Posterior cingulate gyrus (tissue), 11 donors: ENCODE measurements at places on chromosomes 1 and 21.

- no peak for DNase-seq
These were observed 31.9 kb downstream of the MTARC1 start for GRCh38 chr1:220818421-220819173.

DNA sequence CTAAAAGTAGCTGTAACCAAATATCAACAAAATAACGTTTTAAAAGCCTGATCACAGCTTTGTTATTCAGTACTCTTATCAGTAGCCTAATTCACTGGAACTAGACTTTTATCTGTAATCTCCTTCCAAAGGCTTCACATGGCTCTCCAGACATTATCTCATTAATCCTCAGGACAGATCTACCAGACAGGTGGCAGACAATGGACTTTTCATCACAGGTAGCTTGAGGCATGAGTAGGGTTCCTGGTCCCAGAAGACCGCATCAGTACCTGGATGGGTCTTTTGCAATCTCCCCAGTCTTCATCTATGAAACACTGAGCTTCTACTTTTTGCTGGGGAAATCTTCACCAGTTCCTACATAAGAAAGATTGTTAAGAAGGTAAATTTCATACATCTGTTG lies 132.2 kb upstream of the FOXD3 start:
- no peak for DNase-seq

DNA sequence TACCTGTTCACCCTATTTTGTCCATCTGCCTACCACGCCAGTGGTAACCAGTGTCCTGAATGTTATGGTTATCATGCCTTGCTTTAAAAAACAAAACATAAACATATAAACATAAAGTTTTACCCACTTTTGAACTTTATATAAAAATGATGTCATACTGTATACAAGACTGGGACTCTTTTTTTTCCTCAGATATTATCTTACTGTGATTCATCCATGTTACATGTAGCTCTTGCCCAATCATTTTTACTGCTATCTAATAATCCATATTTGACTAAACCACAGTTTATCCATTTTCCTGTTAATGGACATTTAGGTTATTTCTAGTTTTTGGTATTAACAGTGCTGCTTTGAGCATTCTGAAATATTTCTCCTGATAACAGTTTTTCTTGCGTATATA lies 78.8 kb downstream of the GPR161 start:
- no peak for DNase-seq

DNA sequence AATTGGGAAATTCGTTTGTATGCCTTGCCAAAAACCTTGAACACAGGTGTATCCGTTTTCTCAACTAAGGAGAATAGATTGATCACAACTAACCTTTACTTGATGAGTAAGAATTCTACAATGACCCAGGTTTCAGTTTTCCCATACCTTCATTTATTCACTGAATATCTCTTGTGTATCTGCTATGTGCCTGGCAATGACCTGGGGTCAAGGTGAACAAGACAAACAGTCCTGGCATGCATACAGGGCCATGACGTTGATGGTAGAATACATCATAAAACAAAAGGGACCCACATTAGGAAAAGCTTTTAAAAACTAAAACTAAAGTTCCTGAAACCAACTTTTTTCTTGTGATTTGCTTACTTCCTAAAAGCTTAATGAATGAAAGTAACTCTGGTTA lies 32.1 kb upstream of the EXOSC10 start:
- no peak for DNase-seq

GRCh38 chr1:88685259-88685620 lies 1.2 kb downstream of the PKN2 start:
- DNase-seq, result no peak

DNA sequence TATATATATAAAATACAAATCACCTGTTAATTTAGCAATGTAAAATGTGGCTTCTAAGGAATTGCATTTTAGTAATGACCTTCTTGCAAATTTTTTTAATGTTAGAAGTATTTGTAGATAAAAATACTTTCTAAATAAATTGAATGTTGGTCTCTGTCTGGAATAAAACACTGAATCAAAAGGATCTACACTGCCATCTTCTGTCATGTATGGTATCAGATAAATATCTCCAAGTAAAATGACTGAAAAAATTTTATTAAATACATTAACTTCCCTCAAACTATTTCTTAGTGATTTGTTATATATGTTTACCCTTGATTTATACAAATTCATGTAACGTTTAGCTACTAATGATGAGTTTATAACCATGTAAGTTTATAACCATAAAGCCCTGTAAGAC lies 2029.3 kb downstream of the MRPL39 start:
- no peak for DNase-seq

- no peak for DNase-seq
These were observed 26.3 kb upstream of the BCAR3 start for GRCh38 chr1:93707956-93708355.

- DNase-seq, result no peak
These were observed 15.7 kb downstream of the TFF3 start for GRCh38 chr21:42299324-42300044.

GRCh38 chr1:159580340-159580739 lies 7.3 kb upstream of the APCS start:
- no peak for DNase-seq

- no peak for DNase-seq
These were observed 5.7 kb upstream of the OR14A16 start for GRCh38 chr1:247829656-247830055.

GRCh38 chr1:1785666-1786065 lies 7.4 kb upstream of the NADK start:
- no peak for DNase-seq

- no peak for DNase-seq
These were observed 34.4 kb upstream of the COL18A1 start for GRCh38 chr21:45370575-45370974.

- DNase-seq, result peak; percentile 90
These were observed 24.6 kb downstream of the DMAP1 start for GRCh38 chr1:44237721-44238457.

GRCh38 chr1:64686828-64687724 lies 57.8 kb upstream of the RAVER2 start:
- DNase-seq, result no peak

DNA sequence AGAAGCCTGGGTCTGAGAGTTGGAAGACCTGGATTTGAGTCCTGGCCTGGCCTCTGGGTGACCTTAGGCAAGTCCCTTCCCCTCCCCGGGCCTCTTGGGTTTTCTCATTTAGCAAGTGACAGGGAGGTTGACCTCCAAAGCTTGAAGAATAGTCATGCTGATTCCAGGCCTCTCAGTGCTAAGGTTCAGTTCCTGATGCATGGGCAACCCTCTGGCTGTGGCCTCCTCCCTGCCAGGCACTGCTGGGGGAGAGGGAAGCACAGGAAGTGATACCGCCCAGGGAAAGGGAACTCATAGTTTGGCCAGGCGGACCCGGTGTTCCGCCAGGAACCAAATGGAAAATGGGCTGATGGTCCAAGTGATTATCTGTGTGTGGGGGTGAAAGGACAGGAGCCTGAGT lies 23.6 kb upstream of the WASF2 start:
- no peak for DNase-seq

- DNase-seq, result no peak
These were observed 7.0 kb upstream of the IL23R start for GRCh38 chr1:67159233-67159632.

DNA sequence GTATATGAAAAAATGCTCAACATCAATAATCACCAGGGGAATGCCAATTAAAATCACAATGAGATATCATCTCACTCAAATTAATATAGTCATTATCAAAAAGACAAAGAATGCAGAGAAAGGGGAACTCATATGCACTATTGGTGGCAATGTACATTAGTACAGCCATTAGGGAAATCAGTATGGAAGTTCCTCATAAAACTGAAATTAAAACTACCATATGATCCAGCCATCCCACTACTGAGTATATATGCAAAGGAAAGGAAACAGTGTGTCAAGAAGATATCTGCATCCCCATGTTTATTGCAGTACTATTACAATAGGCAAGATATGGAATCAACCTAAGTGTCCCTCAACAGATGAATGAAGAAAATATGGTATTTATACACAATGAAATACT lies 32.1 kb upstream of the TEKT2 start:
- no peak for DNase-seq

DNA sequence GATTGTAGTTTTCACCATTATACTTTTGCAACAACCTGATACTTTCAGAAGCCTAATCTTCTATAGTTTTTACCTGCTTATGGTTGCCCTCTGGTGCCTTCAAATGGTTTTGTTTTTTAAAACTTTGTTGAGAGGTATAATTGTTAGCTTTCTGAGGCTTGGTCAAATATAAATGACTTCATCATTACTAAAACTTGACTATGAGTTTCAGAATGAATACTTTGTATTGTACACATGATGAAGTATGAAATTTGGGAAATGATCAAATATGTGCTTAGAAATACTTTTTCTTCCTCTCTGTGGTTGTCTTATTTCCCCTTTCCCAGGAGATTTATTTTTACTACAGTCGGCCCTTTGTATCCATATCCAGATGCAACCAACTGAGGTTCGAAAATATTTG lies 151.8 kb upstream of the B3GALT2 start:
- no peak for DNase-seq

DNA sequence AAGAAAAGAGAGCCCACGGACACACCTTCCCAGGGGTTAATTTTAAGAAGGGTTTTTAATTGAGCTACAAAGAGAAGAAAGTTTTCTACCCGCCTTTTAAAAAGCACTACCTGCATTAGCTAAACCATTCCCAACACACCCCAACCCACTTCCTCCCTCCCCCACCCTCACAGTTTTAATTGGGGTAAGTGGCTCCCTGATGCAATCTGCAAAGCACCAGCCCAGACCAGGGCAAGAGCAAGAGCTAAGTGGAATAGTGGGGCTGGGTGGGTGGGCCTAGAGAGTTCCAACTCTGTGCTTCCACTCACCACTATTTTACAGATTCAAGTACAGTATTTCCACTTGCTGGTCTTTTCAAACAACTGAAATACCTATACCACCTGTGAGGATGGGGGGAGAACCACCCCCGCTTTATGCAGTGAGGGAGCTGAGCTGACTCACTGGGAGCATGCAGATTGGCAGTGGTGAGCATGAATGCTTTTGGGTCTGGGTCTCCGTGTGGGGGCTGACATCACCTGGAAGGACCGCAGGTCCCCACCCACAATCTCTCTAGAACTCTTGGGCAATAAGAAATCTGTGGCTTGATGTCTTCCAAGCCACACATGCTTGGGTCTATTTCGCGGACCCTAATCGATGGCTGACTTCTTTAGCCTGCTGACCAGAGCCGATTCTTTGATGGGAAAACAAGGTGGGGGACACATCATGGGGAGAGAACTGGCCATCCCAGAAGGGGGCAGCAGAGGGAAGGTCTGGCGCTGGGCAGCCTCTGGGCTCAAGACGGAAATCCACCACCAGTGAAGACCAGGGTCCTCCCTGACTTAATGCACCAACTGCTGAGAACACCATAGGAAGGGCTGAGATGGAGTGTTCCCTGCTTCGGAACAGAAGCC lies 95.5 kb downstream of the SSBP3 start:
- no peak for DNase-seq

GRCh38 chr21:29434081-29434480 lies 135.4 kb downstream of the BACH1 start:
- no peak for DNase-seq

GRCh38 chr21:30044447-30045064 lies 104.8 kb upstream of the GRIK1 start:
- no peak for DNase-seq

- DNase-seq, result no peak
These were observed 148.9 kb upstream of the IRF2BP2 start for GRCh38 chr1:234758851-234759250.

GRCh38 chr1:205593532-205593931 lies 38.3 kb downstream of the ELK4 start:
- DNase-seq, result no peak

GRCh38 chr1:91124290-91124985 lies 102.6 kb upstream of the ZNF644 start:
- no peak for DNase-seq

GRCh38 chr1:245397771-245398170 lies 243.0 kb downstream of the KIF26B start:
- DNase-seq, result no peak

- DNase-seq, result no peak
These were observed 2.2 kb upstream of the TRIT1 start for GRCh38 chr1:39885516-39885915.

GRCh38 chr1:88291611-88292354 lies 392.3 kb upstream of the PKN2 start:
- no peak for DNase-seq

GRCh38 chr1:70586046-70586445 lies 175.0 kb downstream of the CTH start:
- no peak for DNase-seq

- DNase-seq, result no peak
These were observed 26.1 kb downstream of the IQGAP3 start for GRCh38 chr1:156546267-156546666.

- no peak for DNase-seq
These were observed 84.9 kb upstream of the DMRTA2 start for GRCh38 chr1:50508040-50508586.

GRCh38 chr1:203626910-203627246 lies 246 bp downstream of the ATP2B4 start:
- no peak for DNase-seq

DNA sequence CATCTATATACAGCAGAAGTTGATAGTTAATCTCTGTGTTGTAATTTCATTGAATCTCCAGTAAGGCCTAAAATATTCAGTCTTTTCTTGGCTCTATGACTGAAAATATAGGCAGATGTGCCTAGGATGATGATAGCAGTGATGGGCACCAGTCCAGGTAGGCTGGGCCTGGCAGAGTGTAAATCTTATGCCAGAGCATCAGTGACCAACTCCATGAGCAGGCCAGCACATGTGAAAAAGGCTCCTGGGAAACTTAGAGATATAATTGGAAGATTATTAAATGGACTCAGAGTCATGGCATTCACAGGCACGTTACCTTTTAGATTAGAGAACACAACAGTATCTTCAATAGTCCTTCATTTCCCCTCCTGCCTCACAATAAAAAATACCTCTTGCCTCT lies 20.7 kb upstream of the CYYR1 start:
- no peak for DNase-seq

DNA sequence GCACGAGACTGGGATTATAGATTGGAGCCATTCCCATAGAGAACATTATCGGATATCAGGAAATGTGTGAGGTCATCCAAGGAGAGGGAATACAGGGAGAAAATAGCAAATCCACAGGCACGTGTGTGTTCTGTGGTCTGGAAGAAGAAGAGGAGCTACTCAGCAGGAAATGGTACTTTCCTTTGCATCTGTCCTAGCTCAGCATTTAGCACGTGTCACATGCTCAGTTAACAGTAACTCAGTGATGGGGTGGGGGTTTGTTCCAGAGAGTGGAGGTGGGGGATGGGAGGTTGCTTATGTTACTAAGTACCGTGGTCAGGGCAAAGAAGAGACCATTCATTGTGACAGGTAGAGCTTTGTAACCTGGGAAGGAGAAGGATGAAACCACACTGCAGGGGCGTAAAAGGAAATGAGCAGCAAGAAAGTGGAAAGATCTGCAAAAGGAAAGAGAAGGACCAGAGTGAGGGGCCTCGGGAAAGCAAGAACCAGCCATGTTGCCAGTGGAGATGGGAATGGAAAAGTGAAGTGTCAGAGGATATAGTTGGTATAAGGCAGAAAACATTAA lies 100.4 kb downstream of the ATP5PO start:
- no peak for DNase-seq

GRCh38 chr1:243798726-243799125 lies 51.3 kb downstream of the AKT3 start:
- no peak for DNase-seq
